ENCODE measurements at places on chromosomes 5 and 9.

- DNase-seq = no peak
These were observed 95.4 kb downstream of the CDH12 start for GRCh38 chr5:22757776-22758175.

DNA sequence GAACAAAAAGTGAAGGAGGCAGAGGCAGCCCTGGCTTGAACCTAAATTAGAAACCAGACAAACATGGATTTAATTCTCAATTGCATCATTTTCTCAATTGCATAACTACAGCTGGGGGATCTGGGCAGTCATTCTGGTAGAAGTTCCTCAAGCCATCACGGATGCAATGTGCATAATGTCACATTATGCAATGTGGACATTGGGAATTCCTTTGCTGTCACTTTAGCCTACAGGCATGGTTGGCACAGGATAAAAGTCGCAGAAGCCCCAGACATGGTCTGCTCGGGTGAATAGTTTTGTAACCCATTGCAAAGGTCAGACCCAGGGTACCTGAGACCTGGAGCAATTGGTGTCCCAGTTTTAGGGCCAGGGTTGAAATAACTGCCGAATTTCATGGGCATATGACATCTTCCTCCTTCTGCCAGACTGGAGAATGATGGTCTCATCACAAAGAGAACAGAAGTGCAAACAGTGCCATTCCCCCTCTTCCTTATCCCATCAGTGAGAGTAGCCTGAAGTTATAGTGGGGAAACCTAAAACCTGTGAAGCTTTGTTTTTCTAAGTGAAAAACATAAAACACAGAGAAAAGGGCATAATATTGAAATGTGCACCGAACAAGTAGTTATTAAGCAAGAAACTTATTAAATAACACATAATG is 290.8 kb downstream of the MSX2 start:
- DNase-seq = no peak

DNA sequence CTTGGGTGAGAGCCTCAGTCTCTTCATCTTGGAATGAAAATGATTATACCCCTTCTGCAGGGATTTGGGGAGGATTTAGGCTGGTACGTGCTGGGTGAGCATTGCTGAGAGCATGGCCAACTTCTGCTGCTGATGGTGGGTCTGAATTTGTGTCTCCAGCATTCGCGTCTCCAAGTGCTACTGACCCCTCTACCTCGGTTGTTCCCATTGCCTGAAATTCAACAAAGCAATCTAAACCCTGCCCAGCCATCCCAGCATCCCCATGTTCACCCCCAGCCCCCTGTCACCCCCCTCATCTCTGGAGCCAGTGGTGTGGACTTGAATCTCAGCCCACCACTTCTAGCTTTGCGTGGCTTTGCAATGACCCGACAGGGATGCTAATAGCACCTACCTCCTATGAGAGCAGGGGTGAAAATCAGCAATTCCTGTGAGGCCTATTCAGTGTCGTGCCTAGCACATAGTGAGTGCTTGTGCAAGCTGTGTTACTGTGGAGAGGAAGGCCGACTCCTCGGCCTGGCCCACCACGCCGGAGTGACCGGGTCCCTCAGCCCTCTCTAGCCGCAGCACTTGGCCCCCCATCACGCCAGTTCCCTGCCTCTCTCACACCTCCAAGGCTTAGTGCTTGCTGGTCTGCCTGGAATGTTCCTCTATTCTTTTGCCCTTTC is 43.4 kb upstream of the SH3PXD2B start:
- DNase-seq = no peak

DNA sequence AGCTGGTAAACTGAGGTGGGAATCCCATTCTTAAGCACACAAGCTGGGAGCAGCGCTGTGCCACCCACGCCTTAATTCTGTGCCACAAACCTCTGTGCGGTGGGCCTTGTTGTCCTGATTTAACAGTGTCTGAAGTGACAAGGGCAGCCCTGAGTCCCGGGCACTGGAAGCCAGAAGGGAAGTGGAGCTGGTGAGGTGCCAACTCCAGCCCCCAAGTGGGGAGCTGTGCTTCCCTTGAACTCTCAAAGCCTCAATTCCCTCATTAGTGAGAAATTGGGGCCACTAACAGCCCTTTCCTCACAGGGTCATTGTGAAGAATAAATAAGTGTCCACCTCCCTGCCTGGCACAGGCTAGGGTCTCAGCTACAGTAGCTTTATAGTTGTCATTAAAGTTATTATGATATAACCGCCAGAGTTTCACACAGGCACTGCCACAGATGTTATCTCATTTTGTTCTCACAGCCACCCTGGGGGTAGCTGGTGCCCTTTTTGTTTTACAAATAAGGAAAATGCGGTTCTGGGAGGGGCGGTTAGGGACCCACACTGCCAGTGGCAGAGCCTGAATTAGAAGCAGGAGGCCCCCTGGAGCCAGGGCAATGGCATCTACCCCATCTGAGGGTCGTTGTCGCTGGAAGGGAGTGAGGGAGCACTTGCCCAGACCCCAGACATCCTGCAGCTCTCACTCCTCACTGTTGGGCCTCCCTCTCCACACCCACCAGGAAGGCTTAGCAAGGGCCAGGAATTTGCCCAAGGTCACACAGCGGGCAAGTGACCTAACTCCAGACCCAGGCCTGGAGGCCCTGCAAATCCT is 2.1 kb upstream of the TLX3 start:
- DNase-seq = no peak

- DNase-seq = no peak
These were observed 107.7 kb downstream of the MTRR start for GRCh38 chr5:7976411-7977190.

DNA sequence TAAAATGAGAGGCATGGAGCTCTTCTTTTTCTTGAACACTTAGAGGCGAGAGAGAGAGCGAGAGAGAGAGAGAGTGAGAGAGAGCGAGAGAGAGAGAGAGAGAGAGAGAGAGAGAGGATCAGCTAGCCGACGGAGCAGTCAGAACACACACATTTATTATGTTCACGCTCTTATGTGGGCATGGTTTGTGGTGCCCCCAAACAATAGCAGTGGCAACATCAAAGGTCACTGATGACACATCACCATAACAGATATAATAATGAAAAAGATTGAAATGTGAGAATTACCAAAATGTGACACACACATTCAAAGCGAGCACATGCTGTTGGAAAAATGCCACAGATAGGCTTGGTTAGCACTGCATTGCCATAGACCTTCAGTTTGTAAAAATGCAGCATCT is 116.1 kb downstream of the KDM4C start:
- DNase-seq = peak; percentile 30

DNA sequence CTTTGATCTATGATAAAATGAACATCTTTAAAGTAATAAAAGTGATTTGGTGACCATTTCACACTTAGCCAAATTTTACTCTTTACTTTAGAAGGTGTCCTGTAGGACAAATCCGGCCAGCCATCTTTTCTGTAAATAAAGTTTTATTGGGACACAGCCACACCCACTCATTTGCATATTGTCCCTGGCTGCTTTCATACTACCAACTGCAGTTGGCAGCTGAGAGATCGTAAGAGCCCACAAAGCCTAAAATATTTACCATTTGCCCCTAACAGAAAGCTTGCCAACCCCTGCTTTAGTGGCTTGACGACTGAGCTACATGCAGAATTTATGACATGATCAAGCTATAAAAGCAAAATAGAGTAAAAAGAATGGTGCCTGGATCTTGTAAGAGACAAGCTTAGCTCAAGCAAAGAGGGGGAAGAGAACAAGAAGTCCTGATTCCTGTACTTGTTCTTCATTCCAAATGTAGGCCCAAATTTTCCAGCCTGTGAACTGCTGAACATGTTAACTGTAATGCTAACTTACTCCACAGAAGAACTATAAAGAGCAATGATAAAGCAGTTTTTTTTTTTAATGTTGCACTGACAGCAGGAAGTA is 7.4 kb upstream of the FBXO10 start:
- no peak for DNase-seq

- peak; percentile 68 for DNase-seq
These were observed 162.7 kb downstream of the C9orf50 start for GRCh38 chr9:129458155-129458661.

DNA sequence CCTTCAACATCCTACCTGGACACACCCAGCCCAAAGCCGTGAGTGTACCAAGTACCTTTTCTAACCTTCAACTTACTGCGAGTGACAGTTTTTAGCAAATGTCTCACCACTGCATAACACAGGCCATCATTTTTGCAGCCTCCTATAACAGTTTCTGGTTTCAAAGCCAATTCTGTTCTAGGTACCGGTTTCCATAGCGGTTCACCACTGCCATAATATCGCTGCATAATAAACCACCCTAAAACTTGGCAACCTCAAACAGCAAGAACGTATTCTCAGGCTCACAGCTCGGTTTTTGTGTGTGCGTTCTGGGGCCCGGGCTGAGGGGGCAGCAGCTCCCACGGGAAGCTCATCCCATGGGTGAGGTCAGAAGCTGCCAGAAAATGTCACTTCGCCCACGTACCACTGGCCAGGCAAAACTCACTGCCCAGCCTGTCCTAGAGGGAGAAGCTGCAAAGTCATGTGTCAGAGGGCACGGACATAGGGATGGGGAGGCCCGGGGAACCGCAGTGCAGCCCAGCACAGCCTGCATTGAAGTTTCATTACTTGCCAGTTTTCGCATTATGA is 15.9 kb upstream of the ADAMTS2 start:
- DNase-seq = no peak

DNA sequence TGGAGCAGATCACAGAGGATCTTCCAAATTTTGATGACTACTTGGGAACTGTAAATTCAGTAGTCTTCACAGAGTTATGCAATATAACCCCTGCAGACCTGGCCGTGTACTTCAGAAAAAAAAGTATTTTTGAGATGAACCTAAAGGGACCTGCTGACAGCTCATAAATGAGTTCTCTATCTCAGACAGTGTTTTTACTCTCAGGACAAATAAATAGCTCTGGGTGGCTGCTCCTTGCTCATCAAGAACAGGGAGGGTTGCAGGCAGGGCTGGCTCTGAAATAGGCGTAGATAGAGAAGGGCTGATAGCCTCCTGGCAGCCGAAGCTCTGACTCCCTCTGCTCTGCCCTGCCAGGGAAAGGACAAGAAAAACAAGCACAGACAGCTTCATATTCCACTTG is 64.8 kb downstream of the PLAC8L1 start:
- DNase-seq = no peak

DNA sequence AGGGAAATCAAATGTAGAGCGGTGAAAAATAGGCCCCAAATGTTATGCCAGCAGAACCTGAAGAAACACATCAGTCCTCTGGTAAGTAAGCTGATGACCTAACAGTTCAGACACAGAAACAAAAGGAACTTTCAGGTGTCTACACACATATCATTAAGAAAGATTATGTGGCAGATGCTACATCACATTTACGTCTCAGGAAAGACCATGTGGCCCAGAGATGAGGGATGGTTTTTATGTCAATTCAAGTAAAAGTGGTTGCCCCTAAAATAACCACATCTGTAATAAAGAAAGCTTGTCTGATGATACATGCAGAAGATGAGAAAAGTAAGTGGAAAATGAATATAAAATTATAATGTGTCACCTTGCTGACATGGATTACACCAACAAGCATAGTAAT is 31.4 kb downstream of the GNAQ start:
- no peak for DNase-seq

GRCh38 chr9:128946571-128947276 is 679 bp downstream of the DOLK start:
- DNase-seq = no peak

DNA sequence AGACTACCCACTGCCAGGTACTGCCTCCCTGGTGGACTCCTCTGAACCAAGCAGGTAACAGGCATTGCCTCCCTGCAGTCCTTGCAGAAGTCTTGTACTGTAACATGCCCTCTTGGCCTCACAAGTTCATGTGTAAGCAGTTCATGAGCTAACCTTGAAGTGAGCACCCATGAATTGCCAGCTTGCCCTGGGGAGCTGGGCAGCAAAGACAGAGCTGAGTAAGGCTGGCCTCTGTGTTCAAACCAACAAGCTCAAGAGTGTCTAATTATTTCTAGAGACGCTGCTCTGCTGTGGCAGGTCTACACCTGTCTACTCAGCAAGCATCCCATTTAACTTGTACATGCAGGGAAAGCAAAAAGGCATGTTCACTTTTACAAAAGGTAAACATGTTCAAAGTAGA is 113.5 kb downstream of the FEM1C start:
- no peak for DNase-seq

- no peak for DNase-seq
These were observed 80.1 kb downstream of the ALDH1A1 start for GRCh38 chr9:72872718-72873117.

DNA sequence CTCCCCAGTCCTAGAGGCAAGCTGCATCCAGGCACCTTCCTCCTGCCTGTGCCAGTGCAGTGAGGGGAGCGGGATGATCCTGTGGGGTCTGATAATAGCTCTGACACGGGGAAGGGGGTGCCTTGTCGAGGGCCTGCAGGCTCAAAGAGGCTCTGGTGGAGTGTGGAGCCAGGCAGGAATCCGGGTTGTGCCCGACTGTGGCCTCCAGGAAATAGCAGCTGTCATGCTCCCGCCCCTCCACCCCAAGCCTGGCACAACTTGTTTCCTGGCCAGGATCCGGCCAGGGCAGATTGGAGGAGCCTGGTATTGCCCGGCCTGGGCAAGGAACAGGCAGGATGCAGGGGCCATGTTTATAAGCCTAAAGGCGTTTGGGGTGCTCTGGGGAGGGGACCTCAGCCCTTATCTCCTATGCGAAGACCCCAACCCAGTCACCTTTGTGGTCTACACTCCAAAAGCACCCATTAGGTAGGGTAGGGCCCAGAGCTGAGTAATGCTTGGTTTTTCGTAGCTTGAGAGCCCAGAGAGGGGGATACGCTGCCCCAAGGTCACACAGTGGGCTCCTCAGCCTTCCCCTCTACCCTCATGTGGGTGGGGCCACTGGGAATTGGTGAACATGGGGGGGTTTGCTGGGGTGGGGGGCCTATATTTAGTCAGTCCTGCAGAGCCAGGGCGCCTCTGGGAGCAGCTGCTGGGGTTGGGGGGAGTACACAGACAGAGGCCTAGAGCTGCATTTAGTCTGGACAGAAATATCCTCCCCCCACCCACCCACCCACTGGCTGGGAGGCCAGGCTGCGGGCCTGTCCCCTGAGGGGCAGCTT is 12.2 kb downstream of the CXXC5 start:
- DNase-seq = no peak

DNA sequence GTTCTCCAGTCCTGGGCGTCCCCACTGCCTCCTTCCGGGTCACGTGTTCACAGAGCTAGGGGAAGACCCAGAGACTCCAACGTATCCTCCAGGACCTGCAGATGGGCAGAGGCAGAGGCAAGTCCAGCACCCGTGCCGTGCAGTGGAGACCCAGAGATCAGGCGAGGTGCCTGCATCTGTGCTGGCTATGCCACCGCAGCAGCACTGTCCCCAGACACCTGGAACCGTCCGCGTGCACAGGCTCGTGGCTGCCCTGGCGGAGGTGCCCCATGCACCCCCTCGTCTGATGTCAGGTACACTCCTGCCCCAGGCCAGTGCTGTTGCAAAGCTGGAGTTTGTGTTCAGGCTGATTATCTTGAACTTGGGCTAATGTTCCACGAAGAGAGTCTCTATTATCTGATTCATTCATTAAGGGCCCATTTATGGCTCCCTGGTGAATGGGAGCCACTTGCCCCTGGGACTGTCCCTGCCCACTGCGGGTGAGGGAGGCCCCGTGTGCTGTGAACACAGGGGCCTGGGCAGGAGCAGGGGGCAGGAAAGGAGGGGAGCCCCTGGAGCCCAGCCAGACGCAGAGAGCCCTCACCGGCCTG is 13.7 kb downstream of the IRX4 start:
- DNase-seq = no peak
